Hematopoietic multipotent progenitor cell treated with erythropoietin and hydrocortisone succinate and interleukin-3 and kit ligand, for 15 days (in vitro differentiated cells): ENCODE measurements at places on chromosomes 2 and 18.

DNA sequence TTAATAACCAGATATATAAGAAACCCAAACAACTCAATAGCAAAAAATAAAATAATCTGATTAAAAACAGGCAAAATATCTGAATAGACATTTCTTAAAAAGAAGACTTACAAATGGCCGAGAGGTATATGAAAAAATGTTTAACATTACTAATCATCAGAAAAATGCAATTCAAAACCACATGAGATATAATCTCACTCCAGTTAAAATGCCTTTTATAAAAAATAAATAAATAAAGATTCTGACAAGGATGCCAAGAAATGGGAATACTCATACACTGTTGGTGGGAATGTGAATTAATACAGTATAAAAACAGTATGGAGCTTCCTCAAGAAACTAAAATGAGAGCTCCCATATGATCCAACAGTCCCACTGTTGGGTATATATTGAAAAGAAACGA lies 33.9 kb upstream of the BMP10 start:
- no peak for DNase-seq

DNA sequence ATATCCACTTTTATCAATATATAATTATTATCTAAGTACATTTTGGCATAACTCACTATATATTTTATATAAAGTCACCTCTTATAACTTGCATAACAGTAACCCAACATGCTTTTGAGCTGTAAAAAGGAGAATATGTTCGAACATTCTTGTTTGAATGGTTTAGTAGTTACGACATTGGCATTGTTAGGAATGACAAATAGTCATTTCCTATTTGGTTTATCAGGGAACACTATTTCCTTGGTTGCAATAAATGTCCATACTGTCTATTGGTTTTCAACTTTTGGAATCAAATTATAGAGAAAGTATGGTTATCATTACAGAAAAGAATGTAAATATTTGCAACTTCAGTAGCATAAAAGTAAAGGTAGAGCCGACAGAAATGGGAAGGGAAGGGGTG lies 124.1 kb downstream of the PARD3B start:
- no peak for DNase-seq

DNA sequence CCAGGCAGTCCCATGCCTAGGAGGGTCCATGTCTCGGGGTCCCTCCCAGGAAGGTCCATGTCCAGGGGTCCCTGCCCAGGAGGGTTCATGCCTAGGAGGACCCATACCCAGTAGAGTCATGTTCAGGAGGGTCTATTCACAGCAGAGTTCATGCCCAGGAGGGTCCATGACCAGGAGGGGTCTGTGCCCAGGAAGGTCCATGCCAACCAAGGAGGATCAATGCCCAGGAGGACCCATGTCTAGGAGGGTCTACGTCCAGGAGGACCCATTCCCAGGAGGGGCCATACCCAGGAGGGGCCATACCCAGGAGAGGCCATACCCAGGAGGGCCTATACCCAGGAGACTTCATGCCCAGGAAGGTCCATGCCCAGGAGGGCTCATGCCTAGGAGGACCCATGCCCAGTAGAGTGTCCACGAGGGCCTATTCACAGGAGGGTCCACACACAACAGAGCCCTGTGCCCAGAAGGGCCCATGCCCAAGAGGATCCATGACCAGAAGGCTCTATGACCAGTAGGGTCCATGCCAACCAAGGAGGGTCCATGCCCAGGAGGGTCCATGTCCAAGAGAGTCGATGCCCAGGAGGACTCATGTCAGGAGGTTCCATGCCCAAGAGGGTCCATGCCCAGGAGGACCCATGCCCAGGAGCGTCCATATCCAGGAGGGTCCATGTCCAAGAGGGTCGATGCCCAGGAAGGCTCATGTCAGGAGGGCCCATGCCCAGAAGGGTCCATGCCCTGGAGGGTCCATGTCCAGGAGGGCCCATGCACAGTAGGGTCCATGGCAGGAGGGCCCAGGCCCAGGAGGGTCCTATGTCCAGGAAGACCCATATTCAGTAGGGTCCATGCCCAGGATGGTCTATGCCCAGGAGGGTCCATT lies 10.1 kb downstream of the GPR35 start:
- no peak for DNase-seq

DNA sequence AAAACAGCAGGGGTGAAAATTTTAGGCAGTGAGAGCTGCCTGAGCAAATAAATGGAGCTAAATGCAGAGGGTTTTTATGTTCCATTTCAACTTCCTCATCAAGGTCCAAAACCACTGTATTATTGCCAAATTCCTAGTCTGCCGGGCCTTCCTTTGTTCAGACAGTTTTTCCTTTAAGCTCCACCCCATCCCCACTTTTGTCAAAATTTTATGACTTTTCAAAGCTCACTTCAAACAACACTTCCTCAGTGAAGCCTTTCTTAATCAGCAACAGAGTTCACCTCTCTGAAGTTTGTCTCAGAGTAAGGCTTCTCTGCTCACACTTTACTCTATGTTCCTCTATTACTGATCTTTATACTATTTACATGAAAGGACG lies 81.3 kb downstream of the CERKL start:
- DNase-seq = no peak

GRCh38 chr2:16240402-16240801 lies 300.1 kb downstream of the MYCN start:
- no peak for DNase-seq

DNA sequence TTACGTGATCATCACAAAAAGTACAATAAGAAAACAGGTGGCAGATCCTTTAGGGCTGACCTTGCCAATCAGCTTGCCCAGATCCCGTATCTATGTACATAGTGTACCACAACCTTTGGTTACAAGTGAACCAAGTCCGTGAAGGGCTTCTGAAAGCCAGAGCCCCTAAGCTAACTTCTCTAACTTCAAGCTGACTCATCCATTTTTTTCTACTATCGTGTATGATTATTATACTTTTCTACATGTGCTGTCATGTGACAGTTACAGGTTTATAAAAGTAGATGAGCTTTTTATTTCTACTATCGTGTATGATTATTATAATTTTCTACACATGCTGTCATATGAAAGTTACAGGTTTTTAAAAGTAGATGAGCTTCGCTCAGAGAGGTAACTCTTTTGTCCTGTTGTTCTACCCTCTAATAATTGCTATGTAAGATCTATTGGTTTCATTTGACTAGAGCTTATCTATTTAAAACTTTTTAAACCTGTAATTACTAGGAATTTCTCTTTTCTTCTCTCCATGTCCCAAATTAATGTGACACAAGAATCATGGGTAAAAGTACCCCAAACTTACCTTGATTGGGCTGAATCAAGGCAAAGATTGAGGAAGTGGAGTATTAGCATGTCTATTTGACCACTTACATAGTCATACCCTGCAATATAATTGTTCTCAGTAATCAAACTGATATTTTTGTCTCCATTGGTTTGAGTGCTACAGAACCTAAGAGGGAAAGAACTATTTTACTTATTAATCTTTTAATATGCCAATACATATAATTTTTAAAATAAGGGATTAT lies 29.4 kb upstream of the DNAH7 start:
- no peak for DNase-seq

DNA sequence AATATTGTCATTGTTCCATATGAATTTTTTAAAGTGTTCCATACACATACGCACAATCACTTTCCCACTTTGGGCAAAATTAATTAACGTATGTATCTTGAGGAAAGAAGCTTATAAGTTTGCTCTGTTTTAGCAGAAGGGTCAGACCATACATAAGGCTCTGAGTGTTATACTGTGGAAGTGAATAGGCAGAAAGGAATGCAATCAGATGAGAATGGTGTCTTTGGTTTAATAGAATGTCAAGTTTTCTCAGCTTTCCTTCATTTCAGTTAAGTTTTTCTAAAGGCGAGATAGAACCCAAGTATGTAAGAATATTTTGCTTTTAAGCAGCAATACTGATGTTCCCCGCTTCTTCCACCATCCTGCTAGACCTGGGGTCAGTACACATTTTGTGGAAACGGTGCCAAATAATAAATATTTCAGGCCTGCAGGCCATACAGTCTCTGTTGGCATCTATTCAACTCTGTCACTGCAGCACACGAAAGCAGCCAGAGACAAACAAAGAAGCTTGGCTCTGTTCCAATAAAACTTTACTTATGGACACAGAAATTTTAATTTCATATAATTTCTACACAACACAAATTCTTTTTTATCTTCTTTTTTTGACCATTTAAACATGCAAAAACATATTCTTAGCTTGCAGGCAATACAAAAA lies 100.6 kb downstream of the UPP2 start:
- DNase-seq = no peak

GRCh38 chr2:65393743-65394422 lies 38.5 kb downstream of the SPRED2 start:
- no peak for DNase-seq

DNA sequence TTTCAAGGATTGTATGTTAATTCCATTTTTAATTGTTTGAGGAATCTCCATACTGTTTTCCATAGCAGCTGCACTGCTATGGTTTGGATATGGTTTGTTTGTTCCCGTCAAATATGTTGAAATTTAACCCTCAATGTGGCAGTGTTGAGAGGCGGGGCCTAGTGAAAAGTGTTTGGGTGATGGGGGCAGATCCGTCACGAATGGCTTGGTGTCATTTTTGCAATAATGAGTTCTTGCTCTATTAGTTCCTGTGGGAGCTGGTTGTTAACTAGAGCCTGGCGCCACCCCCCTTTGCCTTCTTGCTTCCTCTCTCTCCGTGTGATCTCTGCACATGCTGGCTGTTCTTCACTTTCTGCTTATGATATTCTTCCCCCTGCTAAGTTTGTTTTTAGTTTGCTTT lies 71.4 kb upstream of the LDLRAD4 start:
- DNase-seq = no peak

DNA sequence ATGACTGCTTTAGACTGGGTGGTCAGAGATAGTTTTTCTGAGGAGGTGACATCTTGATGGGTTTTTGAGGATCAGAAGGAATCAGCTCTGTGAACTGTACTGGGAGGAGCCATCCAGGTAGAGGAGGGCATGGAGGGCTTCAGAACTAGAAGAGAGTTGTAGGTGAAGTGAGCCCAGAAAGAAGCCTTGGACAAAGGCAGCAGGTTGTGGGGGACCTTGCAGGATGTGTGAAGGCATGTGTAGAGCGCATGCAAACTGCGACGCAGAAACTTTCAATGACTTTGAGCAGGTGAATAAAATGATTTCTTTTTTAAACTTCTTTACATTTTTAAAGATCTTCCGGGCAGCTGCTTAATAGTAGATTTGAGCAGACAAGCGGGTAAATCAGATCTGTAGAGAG lies 83.9 kb upstream of the SIX2 start:
- DNase-seq = no peak

DNA sequence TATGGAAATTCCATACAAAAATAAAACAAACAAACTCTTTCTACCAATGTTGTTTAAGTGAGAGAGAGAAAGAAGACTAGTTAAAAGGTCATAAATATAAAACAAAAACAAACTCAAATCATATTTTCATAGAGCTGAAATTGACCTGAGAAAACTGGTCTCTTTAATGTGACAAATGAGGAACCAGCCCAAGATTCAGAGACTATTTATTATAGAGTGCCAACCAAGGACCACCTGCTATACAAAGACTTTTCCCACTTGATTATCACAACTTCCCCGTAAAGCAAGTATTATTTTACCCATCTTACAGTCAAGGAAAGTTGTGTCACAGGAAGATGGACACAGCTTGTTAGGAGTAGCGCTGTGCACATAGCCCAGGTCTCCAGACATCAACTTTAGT lies 13.3 kb downstream of the ANKRD44 start:
- DNase-seq = no peak

DNA sequence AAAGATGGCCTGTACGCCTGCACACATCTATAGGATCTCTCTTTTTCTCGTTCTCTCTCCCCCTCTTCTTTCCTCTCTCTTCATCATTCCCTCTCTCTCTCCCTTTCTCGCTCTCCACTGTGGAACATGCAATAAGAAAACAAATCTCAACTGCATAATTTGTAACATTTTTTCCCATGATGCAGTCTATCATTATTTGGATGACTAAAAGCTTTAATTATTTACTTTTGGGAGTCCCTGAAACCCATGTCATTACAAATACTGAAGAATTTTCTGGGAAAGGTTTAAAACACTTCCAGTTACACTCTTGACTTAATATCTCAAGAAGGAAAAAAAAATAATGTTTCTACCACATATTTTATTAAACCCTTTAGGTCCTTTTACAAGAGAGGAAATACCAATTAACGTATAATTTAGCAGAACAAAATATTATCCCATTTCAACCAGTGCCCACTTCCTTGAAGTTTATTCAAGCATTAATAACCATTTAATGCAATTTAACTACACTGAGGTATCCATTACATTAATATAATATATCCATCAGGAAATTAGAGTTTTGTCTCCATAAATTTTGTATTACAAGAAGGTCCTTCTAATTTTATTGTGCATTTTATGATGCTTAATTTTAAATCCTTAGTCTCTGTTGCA lies 1615.2 kb upstream of the ACVR2A start:
- no peak for DNase-seq
